ENCODE measurements at places on chromosomes 6 and 20. TPM values are rescaled to one million over a fixed set of nuclear protein-coding genes. Genes with fewer than 3 reads are reported as not detected.

The GMPR gene
- 3.4 TPM for total RNA-seq

- no peaks in the 10 kb centered on the region for H3K27me3 ChIP-seq
- no peak overlapping the region for H3K4me3 ChIP-seq
- H3K36me3 ChIP-seq = peaks cover 5% of the 10 kb centered on the region
- peaks cover 50% of the 10 kb centered on the region for H3K4me1 ChIP-seq
- peak; percentile 64 for DNase-seq
Measured at GRCh38 chr20:56463428-56463827, 5.0 kb upstream of the RTF2 start.

The RNF39 gene
- total RNA-seq = not detected

DNA sequence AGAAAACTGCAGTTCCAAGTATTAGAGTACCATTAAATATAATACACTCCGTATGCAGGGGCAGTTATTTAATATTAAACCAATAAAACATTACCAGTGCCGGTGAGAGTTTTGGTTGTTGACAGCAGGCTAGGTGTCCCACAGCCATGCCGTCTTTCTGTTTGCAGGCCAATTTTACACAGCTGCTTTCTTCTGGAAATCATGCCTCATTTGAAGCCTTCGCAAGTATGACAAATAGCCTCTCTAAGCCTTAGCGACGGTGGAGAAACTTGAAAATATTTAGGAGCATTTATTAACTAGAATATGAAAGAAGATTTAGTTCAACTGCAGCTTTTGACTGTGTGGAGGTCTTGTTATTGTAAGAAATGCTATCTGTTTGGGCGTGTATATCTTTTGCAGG, 226.0 kb downstream of the BMP2 start:
- no peaks in the 10 kb centered on the region for H3K36me3 ChIP-seq
- no peaks in the 10 kb centered on the region for H3K4me1 ChIP-seq
- H3K4me3 ChIP-seq = no peak overlapping the region
- no peak overlapping the region for H3K27ac ChIP-seq

DNA sequence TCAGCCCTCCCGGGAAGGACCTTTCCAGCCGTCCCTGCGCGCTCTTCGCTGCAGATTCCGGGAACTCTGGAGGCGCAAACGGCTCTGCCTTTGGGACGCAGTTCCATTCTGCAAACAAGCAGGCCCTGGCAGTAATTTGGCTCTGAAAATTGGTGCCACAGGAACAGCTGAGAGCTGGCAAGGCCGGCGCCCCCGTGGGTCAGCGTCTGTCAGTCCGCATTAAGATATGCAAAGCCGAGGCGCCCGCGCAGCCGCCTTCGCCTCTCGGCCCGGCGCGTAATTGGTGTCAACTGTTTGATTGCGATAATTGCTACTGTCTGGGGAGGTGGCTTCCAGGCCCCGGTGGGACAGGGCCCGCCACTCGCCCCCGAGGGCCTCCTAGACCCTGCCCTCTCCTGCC, 73.6 kb downstream of the NCR2 start:
- H3K4me1 ChIP-seq = no peaks in the 10 kb centered on the region
- no peaks in the 10 kb centered on the region for H3K36me3 ChIP-seq
- DNase-seq = no peak
- peaks cover 10% of the 10 kb centered on the region for H3K27me3 ChIP-seq
